Keratinocyte (primary cell): ENCODE measurements at places on chromosomes 5 and 9.

DNA sequence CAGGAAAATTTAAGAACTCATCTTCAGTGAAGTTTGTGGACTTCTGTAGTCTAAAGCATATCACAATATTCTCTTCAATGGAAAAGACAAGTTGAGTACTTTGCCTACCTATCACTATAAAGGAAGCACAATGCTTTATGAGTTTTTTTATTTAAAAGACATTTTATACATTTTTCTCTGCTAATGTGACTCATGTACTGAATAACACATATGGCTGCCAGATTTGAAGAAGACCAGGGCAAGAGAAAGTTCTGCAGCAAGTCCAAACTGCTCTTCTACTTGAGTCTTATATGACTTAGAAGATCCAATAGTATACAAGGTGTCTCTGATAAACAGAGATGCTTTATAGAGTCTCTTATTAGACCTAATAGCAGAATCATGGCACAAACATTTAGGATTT lies 978.4 kb downstream of the TLE4 start:
- DNase-seq: no peak

- no peak for DNase-seq
These were observed 12.0 kb downstream of the PKD2L2 start for GRCh38 chr5:137901011-137901817.

DNA sequence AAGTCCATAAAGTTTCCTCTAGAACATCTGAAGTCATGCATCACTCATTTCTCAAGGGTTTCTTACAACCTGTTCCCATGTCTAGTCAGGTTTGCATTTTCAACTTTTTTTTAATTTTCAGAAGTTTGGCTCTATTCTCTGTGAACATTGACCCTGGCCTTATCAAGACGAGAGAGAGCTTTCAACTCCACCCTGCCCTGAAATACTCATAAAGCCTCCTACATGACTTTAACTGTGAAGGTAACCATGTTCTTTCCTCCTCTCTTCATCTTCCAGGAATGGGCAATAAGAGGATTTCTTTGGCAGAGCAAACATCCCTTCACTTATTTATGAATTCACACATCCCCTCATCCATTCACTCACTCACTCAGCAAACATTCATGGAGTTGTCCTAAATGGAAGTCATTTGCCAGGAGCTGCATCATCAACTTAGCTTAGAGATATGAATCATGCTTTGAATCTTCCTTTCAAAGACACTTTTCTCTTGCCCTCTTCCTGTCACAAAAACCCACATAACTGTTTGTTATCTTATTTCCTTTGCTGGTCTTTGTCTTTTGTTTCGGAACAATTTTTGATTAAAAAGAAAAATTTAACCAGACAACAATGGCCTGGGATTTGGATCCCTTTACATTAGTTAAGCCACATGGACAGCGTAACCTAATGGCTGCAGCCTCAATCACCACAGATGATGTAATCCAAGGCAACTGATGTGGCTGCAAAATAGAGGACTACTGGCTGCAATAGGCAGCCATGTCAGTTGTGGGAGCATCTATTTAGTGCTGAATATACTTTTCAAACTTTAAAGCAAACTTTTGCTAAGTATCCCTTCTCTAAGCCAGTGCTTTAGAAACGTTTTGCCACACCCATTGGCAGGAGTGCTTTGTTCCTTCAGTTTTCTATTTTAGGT lies 43.0 kb upstream of the GNAQ start:
- no peak for DNase-seq

DNA sequence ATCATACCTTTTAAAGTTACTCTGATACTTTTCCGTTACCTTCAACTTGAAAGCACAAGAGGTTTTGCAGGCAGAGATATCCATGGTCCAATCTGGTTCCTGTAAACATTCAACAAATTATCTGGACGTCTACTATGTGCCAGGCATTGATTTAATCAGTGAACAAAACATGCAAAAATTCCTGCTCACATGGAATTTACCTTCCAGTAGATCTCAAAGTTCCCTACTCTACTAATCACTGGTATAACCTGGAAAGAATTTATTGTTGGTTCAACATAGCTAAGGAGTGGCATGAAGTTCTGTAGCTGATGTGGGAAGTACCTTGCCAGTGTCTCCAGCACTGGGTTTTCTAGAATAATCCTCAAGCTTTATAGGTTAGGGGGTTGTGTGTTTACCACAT lies 9.8 kb downstream of the OCLN start:
- DNase-seq: no peak

GRCh38 chr9:69655065-69655464 lies 17.1 kb downstream of the APBA1 start:
- no peak for DNase-seq

- no peak for DNase-seq
These were observed 96.5 kb downstream of the EFNA5 start for GRCh38 chr5:107574287-107574686.

- DNase-seq: no peak
These were observed 26.9 kb upstream of the SH3PXD2B start for GRCh38 chr5:172481011-172481800.

DNA sequence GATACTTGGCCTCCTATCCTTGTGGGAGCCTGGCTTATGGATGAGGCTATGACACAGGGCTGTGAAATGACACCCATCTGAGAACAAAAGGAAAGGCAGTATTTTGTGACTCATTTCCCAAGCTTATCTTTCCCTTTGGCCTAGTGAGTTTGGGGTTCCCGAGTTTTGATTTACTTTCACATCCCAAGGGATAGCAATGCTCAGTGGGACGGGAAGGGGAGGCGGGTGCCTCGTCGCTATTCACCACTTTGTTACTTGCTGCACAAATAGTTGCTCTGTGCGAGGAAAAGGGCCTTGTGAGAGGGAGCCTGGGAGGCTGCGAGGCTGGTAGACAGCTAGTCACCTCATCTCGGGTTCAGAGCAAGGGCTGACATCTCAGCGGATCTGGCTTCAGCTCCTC lies 59.1 kb upstream of the ENTREP1 start:
- no peak for DNase-seq

GRCh38 chr9:119881898-119882297 lies 512.7 kb upstream of the BRINP1 start:
- DNase-seq: no peak

DNA sequence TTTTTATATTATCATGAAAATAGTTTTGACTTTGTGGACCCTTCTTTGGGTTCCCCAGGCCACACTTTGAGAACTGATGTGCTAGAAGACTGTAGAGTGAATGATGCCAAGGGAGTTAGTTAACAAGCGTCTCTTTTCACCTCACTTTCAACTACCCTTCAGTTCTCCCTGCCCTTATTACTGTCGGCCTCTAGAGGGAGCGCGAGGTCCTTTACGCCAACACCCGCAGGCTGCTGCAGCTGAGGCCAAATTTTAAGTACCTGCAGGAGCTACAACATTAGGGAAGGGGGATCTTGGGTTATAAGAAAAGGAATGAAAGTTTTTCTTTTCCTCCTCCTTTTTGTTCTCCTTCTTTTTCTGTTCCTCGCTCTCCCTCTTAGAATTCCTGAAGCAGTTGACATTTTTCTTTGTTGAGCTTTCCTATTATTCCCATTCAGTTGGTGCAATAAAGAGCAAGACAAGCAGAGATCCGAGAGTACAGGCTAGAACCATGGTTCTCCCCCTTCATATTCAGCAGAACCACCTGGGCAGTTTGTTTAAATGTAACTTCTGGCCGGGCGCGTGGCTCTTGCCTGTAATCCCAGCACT lies 84.0 kb downstream of the ZFAND5 start:
- no peak for DNase-seq

- DNase-seq: no peak
These were observed 204.6 kb downstream of the RFX3 start for GRCh38 chr9:3321186-3321585.

- no peak for DNase-seq
These were observed 198.3 kb downstream of the ERCC6L2 start for GRCh38 chr9:96073531-96074480.

- no peak for DNase-seq
These were observed 36.5 kb upstream of the NTNG2 start for GRCh38 chr9:132125361-132125760.

DNA sequence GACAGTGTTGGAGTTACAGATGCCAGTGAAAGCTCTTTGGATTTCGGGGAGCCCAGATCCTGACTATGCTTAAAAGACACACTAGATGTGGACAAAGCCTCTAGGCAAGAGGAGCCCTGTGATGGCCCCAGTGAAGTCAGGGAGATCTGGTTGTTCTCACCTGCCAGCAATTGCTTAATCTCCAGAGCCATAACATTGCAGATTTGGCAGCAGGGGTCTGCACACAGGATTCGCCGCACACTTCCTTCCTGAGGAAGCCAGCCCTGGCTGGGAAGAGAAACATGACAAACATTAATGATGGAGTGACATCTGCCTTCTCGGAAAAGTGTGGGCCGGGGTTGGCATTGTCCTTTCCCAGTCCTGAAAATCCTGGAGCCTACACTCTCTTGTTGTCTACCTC lies 65.2 kb upstream of the PHF24 start:
- DNase-seq: no peak

DNA sequence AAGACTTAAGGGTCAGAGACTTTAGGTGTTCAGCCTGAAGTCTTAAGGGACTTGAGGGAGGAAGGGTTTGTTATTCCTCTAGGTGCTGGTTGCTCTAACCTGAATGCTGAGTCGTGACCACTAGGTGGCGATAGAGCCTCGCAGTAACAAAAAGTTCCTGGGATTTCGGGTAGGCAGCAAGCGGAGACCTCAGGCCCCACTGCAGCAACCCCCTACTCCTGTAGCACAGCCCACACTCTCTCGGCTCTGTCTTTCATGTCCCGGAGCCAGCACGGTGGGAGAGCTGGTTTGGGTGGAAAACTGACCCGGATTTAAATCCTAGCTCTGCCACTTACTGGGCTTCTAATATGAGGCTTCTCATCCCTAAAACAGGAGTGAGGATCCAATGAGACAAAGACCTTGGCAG lies 100.3 kb upstream of the PANK3 start:
- DNase-seq: peak; percentile 25

DNA sequence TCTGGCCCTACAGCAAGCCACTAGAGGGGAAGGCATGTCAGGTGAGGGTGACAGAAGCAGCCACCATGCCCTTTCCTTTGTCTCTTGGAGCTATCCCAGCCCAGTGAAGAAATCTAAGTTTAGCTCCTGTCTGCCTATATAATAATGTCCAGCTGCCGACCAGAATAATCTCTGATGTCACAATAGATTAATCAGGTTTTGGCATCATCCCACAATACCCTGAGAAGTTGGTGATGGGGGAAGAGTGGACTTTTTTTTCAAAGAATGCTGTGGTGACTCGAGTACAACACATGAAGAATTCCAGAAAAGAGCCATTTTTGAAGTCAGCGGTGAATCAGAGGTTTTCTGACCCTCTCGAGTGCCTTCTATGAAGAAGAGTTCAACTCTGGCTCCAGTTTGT lies 1.7 kb upstream of the TSLP start:
- no peak for DNase-seq

DNA sequence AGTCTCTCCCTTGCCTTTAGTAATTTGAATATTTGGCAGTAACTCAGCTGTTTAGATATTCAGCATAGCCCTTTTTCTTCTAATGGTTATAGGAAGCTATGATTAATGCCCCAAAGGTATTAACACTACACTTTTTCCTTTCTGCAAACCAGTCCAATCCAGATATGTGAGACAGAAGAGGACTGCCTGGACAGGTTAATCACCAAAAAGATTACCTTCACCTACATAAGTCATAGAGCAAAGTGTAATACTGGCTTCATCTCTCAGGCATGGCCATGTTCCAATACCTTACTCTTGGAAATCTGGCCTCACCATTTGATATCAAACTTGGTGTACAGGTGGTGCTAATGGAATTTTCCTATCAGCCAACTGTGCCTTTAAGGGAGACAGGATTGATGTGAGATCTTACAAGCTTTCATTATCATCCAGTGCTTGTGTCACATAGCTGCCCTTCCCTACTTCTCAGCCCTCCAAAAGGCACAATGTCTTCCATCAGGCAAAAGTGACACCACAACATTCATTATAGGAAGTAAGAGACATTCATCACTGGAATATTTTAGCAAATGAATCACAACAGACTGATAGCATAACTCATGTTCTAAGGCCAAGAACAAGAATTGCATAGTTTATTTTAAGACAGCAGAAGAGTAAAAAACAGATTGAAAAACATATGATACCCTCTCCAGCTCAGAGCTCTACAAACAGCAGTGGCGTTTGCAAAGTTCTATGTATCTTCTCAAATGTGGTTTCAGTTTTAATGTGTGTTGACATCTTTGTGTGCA lies 91.2 kb upstream of the PAM start:
- DNase-seq: no peak

DNA sequence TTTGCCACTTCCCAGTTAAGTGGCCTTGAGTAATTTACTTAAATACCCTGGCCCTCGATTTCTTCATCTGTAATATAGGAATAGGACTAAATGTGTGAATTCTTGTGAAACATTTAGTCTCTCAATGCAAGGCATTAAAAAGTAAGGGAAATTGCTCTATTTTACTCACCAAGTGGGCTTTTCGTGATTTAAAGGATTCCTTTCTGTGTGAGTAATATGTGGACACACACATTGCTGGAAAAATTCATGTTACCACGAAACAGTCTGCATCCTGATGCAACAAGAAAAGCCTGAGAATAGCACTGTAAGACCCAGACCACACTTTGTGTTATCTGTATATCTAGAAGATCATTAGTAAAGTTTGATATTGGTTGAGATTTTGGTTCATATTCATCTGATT lies 1243.0 kb upstream of the CDH9 start:
- no peak for DNase-seq

GRCh38 chr5:89686081-89686765 lies 723.3 kb downstream of the CETN3 start:
- DNase-seq: no peak

DNA sequence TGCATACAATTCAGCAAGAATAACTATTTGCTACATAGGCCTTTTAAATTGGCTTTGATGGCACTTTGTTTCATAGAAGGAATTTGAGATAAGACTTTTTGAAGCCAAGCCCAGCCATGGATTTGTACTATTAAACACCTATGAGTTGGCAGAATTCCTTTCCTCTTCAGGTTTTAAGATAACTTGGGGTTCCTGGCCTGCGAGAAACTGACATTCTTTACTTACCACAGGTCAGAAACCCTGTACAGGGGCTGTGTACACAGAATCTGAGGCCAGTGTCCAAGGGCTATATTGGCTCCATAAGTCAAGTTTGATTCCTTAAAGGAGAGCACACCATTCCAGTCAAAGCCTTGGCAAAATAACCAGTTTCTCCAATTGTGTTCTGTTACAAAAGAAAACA lies 10.8 kb upstream of the BTNL3 start:
- DNase-seq: no peak
